IMR-90 (cell line): ENCODE measurements at places on chromosomes 4 and X. TPM values are rescaled to one million over a fixed set of nuclear protein-coding genes. Genes with fewer than 3 reads are reported as not detected.

SHISA3 gene
- under 0.01 and 0.18 TPM in 2 replicates for total RNA-seq

PLK4 gene
- 15.1 and 16.1 TPM in 2 replicates for total RNA-seq

FAM9C gene
- total RNA-seq = not detected in 2 replicates

ANK2 gene
- total RNA-seq = 5.3 and 6.6 TPM in 2 replicates

RPS6KA6 gene
- total RNA-seq = 6.8 and 9.4 TPM in 2 replicates

CASP3 gene
- total RNA-seq = 26.7 and 58.9 TPM in 2 replicates

NPY1R gene
- under 0.01 TPM in 2 replicates for total RNA-seq

CCSER1 gene
- total RNA-seq = not detected in 2 replicates

SMC1A gene
- 41.0 and 43.0 TPM in 2 replicates for total RNA-seq

SLC7A11 gene
- total RNA-seq = 24.7 and 35.6 TPM in 2 replicates

AGTR2 gene
- not detected in 2 replicates for total RNA-seq

AKAP14 gene
- not detected in 2 replicates for total RNA-seq

SRPK3 gene
- 0.36 and 0.56 TPM in 2 replicates for total RNA-seq

TMEM156 gene
- 0.54 and 0.83 TPM in 2 replicates for total RNA-seq

CLIC2 gene
- total RNA-seq = under 0.01 and 0.18 TPM in 2 replicates

P2RY4 gene
- total RNA-seq = not detected in 2 replicates

SULT1E1 gene
- total RNA-seq = not detected in 2 replicates

POF1B gene
- not detected in 2 replicates for total RNA-seq

HMGB3 gene
- 14.7 and 23.3 TPM in 2 replicates for total RNA-seq

PRRG3 gene
- not detected in 2 replicates for total RNA-seq

RAB9B gene
- total RNA-seq = 0.90 and 1.1 TPM in 2 replicates

ENPP6 gene
- not detected in 2 replicates for total RNA-seq

GPR50 gene
- total RNA-seq = not detected in 2 replicates

MAGEA4 gene
- not detected in 2 replicates for total RNA-seq

SSX4 gene
- total RNA-seq = not detected in 2 replicates

AREG gene
- 0.18 and 0.28 TPM in 2 replicates for total RNA-seq

TCEAL9 gene
- total RNA-seq = 20.3 and 94.4 TPM in 2 replicates

CXCL13 gene
- total RNA-seq = not detected in 2 replicates

CSN2 gene
- total RNA-seq = not detected in 2 replicates

DUX4 gene
- not detected in 2 replicates for total RNA-seq

UGT2B17 gene
- not detected in 2 replicates for total RNA-seq

BTK gene
- total RNA-seq = not detected in 2 replicates

ARHGEF6 gene
- total RNA-seq = 2.7 and 3.1 TPM in 2 replicates

ZDHHC9 gene
- 14.2 and 17.7 TPM in 2 replicates for total RNA-seq

IRS4 gene
- total RNA-seq = not detected in 2 replicates

VEGFD gene
- under 0.01 and 0.18 TPM in 2 replicates for total RNA-seq

MAGEB2 gene
- total RNA-seq = not detected in 2 replicates

REPS2 gene
- total RNA-seq = 0.18 and 0.28 TPM in 2 replicates

FBXW7 gene
- total RNA-seq = 27.4 and 64.7 TPM in 2 replicates

HPF1 gene
- 15.2 and 27.5 TPM in 2 replicates for total RNA-seq

TEX13B gene
- not detected in 2 replicates for total RNA-seq

H2AZ1 gene
- total RNA-seq = 938 and 1,129 TPM in 2 replicates

PAGE5 gene
- total RNA-seq = not detected in 2 replicates

SLC16A2 gene
- total RNA-seq = 5.3 and 6.1 TPM in 2 replicates

LANCL3 gene
- total RNA-seq = not detected in 2 replicates

SH2D1A gene
- not detected in 2 replicates for total RNA-seq

OTC gene
- not detected in 2 replicates for total RNA-seq

PSAPL1 gene
- total RNA-seq = not detected in 2 replicates

ITIH6 gene
- total RNA-seq = not detected in 2 replicates

ADAM29 gene
- total RNA-seq = not detected in 2 replicates

MUC7 gene
- not detected in 2 replicates for total RNA-seq

JCHAIN gene
- total RNA-seq = 0.72 and 0.83 TPM in 2 replicates

STATH gene
- not detected in 2 replicates for total RNA-seq
